ENCODE measurements at places on chromosomes 13 and 19.

DNA sequence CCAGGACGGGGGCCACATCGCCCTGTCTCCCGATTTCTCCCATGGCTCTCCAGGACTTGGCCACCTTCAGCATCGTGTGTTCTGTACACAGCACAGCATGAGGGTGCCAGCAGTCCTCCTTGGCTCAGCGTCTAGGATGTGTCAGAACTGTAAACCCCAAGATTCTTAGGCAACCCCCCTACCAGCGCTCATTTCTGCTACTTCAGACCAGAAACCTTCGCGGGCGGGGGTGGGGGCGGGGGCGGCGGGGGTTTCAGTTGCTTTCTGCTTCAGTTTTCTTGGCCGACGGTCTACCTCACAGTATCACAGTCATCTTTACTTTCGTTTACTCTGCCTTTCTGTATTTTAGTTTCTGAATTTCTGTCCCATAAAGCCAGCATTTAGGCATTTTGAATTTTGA is 82.4 kb downstream of the GGACT start:
- no peak for DNase-seq

GRCh38 chr13:20388184-20388583 is 137.5 kb downstream of the CRYL1 start:
- DNase-seq, result no peak

DNA sequence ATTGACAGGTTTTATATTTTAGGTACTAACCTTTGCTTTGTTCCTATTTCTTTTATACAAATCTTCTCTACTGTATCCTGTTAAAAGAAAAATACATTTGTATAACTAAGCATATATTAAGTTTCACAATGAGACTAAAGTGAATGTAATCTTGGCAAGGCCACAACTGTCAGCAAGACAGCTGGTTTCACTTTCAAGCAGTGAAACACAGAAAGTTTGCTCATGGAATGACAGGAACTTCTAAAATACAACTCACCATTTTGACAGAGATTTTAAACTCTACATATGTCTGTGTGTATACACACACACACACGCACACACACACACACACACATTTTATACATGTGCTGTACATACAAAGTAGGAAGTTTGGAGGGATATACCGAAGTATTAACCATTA is 53.3 kb downstream of the PARP4 start:
- peak; percentile 83 for DNase-seq

- peak; percentile 47 for DNase-seq
Measured at GRCh38 chr13:93328943-93329342, 102.3 kb downstream of the GPC6 start.

DNA sequence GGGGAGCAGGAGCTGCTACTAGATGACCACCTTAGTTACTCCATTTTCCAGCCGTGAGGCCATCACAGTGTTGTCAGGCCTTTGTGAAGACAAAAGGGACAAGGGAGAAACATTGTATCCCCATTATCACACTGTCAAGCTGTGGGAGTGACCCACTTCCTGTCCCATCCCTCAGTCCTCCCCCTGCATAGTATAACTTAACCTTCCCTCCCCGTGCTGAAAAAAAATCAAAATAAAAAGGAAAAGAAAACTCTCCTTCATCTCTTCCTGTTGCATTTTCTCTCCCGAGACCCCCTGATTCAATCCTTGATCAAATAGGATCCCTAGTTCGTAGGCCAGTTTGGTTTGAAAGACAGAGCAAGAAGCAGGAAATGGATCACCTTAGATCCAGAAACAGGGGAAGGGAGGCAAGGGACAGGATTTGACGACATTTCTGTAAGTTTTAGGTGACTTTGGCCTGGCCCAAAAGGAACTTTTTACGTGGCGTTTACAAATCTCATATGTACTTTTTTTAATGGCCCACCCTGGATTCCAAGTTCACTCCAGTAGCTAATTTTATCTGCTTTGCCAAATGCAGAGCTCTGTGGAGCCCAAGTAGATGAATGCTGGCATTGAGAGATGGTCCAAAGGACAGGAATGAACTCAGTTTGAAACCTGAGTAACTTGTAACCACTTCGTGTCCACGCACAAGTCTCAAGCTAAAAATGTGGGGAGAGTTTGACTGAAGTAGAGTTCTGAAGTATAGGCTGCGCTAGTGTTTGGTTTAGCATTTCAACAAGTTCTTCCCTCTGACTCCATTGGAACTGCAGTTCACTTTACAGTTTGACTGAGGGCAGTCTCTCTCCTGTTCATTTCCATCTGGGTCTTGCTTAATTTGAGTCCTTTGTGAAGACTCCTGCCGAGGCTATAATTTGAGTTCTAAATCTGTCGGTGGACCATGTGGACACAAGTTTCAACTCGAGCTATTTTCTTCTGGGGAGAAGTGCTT is 16.6 kb upstream of the GATAD2A start:
- DNase-seq, result no peak

- no peak for DNase-seq
Measured at GRCh38 chr13:23848019-23848418, 41.2 kb downstream of the MIPEP start.

DNA sequence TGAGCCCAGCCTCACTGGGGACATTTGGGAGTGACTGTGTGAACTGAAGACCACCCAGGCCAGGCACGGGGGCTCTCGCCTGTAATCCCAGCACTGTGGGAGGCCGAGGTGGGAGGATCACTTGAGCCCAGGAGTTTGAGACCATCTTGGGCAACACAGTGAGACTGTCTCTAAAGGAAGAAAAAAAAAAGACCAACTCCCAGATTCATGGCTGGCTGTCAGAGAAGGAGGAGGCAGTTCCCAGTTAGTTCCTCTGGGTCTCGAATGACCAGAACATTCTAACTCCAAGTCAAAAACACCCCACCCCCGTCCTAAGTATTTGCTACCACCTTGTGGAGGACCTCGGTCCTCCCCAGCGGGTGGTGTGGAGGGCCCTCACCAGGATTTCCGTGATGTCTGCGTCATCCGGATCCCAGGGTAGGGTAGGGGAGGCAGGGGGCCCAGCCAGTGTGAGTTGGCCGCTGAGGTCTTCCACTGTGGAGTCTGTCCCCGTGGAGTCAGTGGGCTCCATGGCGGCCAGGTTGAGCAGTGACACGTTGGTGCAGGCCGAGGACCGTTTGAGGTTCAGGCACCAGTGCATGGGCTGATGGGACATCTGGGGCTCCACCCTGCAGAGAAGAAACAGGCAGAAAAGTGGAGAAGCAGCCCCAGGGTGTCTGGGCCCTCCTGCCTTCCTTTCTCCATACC is 1.3 kb downstream of the TSKS start:
- peak; percentile 58 for DNase-seq

DNA sequence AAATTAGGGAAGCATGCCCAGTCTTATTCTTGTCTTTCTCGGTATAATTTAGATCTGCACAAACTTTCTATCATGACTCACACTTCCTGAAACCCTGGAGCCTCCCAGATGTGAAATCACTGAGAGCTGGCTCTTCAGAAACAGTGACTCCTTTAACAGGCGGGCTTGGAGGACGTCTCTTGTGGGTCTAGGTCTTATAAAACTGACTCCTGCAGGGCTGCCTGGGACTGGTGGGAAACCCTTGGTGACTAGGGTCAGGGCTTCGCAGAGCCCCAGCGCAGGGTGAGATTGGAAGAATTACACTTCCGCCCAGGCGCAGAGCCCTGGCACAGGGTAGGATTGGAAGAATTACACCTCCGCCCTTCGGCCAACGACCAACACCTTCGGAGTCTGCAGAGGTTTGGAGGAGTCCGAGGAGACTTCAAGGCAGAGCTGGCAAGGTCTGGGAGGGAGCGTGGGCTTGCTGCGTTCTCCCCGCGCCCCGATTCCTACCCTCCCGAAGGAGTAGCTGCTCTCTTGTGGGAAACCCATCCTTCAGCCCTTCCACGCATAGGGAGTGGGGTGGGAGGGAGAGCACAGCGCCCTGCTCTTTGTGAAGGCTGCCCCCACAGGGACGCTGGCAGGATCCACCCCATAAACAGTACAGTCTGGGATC is 43.4 kb upstream of the MAP3K10 start:
- DNase-seq, result peak; percentile 45

DNA sequence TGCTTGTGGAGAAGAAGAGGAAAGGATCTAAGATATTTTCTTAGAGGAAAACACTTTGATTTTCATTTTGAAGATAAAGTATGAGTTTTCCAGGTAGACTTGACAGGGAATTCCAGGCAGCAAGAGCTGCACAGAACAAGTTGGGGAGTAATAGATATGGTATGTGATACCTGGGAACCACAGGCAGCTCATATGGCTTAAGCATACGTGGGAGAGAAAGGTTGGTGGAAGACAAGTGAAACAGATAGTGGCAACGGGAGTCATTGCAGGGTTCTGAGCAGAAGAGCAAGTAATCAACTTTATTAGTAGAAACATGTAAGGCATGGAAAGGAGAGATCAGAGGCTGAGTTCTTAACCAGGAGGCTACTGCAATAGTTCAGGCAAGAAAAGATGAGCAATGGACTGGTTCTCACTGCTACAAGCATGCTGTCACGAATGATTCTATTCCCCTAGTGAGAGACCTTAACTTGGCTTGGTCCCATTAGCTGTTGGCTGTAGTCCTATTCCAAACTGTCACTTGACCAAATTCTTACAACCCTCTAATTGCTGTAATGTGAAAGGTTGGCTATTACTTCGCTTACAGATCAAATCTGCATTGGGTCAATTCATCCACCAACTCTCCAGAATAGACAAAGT is 217.9 kb downstream of the VWA8 start:
- no peak for DNase-seq

DNA sequence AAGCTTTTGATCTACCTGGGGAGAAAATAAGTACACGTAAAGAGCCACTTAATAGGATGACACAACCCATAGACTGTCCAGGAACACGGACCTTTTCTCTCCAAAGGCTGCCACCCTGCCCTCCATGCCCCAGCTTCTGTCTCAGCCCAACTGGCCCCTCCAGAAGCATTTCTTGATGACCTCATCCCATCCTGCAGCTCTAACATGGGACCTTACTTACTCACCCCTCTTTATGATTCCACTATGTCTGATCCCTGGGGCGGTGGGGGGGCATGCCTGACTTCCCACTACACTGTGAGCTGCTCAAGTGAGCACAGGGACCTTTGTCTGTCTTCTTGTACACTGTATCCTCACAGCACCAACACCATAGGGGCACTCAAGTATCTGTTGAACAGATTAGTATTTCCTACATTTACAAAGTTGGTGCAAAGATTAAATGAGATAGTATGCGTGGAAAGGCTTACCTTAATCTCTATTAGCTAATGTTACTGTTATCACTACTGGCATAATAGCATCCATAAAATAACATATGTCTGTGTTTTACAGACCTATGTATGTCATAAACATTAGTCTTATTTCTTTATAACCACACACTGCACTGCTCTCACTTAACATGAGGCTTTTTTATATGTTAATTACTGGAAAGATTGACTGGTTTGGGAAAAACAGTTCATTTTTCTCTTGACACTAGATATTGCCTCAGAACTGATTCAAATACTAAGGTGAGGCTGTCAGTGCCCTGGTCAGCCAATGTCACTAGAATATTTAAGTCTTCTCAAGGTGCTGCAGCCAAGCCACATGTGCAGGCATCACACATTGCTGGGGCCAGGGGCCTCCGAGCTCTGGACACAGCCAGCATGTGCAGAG is 100.9 kb downstream of the FOXO1 start:
- DNase-seq, result no peak

DNA sequence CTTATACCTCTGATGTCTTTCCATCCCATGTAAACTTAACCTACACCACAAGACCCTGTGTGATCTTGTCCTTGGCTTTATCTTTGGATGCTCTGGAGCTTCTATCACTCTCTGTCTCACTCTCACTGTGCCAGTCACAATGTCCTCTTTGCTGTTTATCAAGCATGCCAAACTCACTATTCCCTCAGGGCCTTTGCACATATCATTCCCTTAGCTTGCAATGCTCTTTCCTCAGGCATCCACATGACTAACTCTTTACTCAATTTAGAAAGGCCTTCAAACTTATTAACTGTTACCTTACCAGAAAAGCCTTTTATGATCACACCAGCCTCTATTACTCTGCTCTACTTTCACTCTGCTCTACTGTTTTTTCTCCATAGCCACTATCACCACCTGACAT is 354.1 kb downstream of the RFC3 start:
- DNase-seq, result peak; percentile 58

DNA sequence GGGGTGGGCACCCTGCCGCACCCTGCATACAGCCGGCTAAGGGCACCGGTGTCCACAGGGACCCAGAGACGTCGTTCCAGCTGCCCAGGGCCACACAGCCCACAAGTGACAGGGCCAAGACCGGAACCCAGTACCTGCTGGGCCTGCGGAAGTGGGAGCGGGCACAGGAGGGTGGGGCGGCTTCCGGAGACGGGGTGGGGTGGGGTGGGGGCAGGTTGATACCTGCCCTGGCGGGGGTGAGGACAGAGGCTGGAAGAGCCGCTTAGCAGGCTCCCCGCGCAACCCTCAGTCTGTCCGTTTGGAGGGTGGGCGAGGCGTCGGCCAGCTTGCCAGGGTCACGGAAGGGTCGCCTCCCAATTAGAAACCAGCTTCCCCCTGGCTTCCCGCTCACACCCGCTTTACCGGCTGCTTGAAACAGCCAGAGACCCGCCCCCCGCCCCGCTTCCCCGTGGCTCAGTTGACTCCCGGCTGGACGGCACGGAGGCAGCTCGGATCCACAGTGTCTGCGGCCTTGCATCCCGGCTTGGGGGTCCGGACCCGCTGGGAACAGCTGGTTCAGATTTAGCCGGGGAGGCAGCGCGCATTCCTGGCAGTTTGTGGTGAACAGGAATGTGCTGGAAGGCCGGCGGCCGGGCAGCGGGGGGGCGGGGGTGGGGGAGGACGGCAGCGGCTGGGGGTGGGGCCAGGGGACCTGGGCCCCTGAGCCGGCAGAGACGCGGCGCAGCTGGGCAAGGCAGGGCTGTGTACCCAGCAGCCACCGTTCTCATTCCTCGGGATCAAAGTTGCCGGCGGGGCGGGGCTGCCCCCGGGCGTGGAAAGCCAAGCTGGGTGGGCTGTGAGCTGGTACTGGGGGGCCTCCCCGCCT is 1.9 kb downstream of the CNN2 start:
- DNase-seq, result peak; percentile 97

DNA sequence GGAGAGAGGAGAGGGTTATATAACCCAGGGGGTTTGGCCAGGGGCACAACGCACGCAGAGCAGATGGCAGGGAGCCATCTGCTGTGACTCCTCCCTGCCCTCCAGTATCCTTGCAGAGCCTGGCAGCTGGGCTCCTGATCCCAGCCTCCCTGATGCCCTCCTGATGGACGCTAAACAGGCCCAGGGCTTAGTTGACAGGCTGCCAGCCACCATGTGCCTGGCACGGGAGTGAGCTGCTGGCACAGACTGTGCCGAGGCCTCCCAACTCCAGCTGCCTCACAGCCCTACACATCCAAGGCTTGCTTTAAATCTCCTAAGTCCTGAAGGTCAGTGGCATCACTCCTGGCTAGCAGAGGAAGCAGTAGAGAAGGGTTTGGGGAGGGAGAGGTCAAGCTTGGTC is 16.7 kb downstream of the SYDE1 start:
- DNase-seq, result peak; percentile 74
